ENCODE measurements at places on chromosomes 11 and 22. TPM values are rescaled to one million over a fixed set of nuclear protein-coding genes. Genes with fewer than 3 reads are reported as not detected.

Gene KRTAP5-10
- total RNA-seq: not detected

Gene F2
- total RNA-seq: 110 TPM

Gene BARX2
- total RNA-seq: not detected

Gene C22orf42
- total RNA-seq: not detected

Gene UBQLNL
- not detected for total RNA-seq

Gene PHLDA2
- 0.55 TPM for total RNA-seq

Gene KMT5B
- total RNA-seq: 32.5 TPM

Gene PRRG4
- 0.95 TPM for total RNA-seq

Gene FOLR2
- not detected for total RNA-seq

All from HepG2 (cell line).